Vagina (tissue), 2 donors: ENCODE measurements at places on chromosomes 7 and 10. TPM values are rescaled to one million over a fixed set of nuclear protein-coding genes. Genes with fewer than 3 reads are reported as not detected.

- DNase-seq = no peak
Measured at GRCh38 chr7:149882248-149883047, 8.7 kb downstream of the ATP6V0E2 start.

DNA sequence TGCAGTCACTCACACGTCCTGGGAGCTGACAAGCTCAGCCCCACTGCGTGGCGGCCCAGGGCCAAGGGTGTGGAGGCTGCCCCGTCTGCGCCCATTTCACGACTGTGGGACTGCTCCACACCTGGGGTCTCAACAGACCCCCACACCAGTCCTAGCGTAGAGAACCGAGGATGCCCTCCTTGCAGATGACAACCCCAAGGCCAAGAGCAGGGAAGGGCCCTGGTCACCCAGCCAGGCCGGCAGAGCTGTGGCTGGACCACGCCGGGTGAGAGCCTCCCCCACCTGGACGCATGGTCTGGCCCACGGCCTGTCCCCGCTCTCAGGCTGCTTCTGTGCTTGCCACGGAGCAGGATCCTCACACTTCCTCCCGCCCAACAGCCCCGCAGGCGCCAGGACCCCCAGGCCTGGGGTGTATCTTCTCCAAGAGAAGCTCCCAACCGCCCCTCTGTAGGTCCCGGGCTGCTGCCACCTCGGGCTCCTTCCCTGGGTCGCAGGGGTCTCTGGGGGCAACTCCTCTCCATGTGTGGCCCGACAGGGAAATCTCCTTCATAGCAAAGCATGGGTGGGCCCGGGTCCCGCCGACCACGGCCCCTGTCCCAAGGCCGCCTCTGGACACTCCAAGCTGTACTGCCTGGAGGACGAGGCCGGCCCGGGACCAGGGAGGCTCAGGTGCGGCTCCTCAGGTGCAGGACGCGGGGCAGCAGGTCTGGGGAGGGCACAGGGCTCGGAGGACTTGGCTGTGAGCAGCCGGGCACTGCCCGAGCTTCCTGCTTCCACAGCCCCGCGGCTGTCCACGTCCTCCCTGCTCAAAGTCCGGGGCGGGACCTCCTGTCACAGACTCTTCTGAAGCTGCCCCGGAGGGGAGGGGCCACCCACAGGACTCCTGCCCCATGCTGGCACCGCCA is 88.8 kb downstream of the FOXL3 start:
- DNase-seq = no peak

DNA sequence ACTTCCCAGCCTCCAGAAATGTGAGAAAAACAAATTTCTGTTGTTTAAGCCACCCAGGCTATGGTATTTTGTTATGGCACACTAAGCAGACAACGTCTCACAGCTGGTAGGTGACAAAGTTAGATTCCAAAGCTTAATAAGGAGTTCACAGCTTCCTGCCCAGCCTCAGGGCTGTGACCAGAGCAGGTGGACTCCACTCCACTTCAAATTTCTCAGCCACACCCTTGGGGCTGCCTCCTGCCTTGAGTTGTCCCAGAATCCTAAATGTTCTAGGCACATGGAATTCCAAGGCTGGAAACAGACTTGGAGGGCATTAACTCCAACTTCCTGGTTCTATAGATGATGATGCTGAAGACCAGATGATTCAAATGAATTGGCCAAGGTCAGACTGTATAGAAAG is 310.7 kb downstream of the GRID1 start:
- no peak for DNase-seq

Gene VSIR
- 96.5 TPM for total RNA-seq

DNA sequence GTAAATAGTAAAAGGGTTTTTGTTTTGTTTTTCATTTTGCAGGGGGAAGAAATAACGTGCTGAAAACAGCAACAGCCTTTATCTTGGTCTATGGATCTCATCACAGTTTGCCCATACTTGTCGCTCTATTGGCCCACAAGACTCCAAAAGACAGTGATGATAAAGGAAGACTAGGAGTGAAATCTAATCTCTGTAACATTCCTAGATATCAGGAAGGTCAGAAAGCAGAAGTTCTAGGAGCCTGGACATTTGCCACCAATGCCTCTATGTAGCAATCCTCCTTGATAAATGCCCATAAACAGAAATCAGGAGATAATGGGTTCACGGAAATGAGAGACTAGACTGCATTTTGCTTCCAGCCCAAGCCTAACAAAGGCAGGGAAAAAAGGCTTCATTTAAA is 8.9 kb downstream of the CUBN start:
- DNase-seq = no peak

Gene SEMA3A
- 3.4 TPM for total RNA-seq

- no peak for DNase-seq
Measured at GRCh38 chr10:15605740-15606369, 113.9 kb downstream of the ITGA8 start.

- DNase-seq = no peak
Measured at GRCh38 chr10:72574636-72575035, 51.2 kb downstream of the MICU1 start.
